Activated T-helper 1 cell treated with anti-CD3 and anti-CD28 coated beads, Interleukin-12 subunit alpha, Interleukin-12 subunit beta, Interleukin-2, Interleukin-4 antibody, amounts not matched to agents 30 ng/mL and 10 ng/mL and 1 ng/mL, durations not matched to agents 14 hours and 24 hours and 36 hours (primary cell): ENCODE measurements at places on chromosomes 11 and 22. TPM values are rescaled to one million over a fixed set of nuclear protein-coding genes. Genes with fewer than 3 reads are reported as not detected.

SMTNL1 gene
- not detected in 2 replicates for total RNA-seq

OR5D13 gene
- not detected in 2 replicates for total RNA-seq

GP1BB gene
- not detected in 2 replicates for total RNA-seq

- H3K4me3 ChIP-seq: no peak overlapping the region
- no peak for DNase-seq
- peaks cover 13% of the 10 kb centered on the region for H3K4me1 ChIP-seq
- peaks cover 10% of the 10 kb centered on the region for H3K36me3 ChIP-seq
Observed at GRCh38 chr11:32960553-32961164, 55.0 kb upstream of the DEPDC7 start.

DNA sequence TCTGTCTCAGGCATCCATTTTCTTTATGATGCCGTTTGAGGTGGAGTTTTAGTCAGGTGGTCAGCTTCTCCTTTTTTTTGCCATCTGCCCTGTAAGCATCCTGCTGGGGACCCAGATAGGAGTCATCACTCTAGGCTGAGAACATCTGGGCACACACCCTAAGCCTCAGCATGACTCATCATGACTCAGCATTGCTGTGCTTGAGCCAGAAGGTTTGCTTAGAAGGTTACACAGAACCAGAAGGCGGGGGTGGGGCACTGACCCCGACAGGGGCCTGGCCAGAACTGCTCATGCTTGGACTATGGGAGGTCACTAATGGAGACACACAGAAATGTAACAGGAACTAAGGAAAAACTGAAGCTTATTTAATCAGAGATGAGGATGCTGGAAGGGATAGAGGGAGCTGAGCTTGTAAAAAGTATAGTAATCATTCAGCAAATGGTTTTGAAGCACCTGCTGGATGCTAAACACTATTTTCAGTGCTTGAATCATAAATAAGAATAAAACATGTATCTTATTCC is 10.9 kb upstream of the HBE1 start:
- no peak overlapping the region for H3K4me3 ChIP-seq
- peaks cover 6% of the 10 kb centered on the region for H3K4me1 ChIP-seq
- H3K36me3 ChIP-seq: no peaks in the 10 kb centered on the region
- H3K27me3 ChIP-seq: peaks cover 2% of the 10 kb centered on the region
- DNase-seq: peak; percentile 12

GRCh38 chr11:57815877-57816276 is 54.3 kb downstream of the CTNND1 start:
- H3K4me1 ChIP-seq: peaks cover 21% of the 10 kb centered on the region
- peaks cover 25% of the 10 kb centered on the region for H3K36me3 ChIP-seq
- peak overlapping the region; percentile 19 for H3K27ac ChIP-seq

GRCh38 chr11:88538098-88538497 is 200.6 kb upstream of the CTSC start:
- H3K4me3 ChIP-seq: no peak overlapping the region
- peaks cover 7% of the 10 kb centered on the region for H3K36me3 ChIP-seq
- H3K27me3 ChIP-seq: peaks cover 10% of the 10 kb centered on the region
- H3K27ac ChIP-seq: no peak overlapping the region

DNA sequence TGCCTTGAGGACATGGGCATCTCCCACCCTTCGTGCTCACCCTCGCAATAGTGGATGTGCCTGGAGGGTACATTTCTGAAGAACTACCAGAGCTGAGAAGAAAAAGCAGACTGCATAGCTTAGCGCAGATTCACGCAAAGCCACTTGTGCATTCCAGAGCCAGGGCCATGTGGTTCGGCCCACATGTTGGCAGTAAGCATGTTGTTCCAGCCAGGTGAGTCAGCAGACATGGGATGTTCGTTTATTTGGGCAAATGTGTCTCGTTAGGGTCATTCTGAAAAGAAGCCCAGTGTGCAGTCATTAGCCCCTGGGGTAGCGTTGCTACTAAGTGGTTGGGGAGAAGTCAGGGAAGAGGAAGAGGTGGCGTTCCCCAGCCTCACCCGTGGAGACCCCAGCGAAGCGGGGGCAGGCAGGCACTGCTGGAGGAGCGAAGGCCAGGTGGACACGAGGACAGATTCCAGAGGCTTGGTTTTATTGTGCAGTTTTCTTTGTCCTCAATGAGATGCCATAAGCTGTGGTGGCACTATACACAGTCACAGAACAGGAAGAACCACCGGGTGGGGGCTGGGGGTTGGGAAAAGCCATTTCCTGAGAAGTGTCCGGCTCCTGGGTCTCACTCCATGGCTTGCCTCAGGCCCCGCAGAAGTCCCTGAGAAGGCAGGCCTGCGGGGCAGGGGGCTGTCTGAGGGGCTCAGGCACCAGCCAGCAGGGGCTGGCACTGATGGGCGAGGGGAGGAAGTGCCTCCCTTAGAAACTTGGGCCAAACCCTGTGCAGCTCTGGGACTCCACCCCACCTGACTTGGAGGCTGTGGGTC is 5.0 kb downstream of the THY1 start:
- DNase-seq: no peak
- H3K4me1 ChIP-seq: no peaks in the 10 kb centered on the region
- H3K27ac ChIP-seq: no peak overlapping the region
- H3K27me3 ChIP-seq: peaks cover 20% of the 10 kb centered on the region

DNA sequence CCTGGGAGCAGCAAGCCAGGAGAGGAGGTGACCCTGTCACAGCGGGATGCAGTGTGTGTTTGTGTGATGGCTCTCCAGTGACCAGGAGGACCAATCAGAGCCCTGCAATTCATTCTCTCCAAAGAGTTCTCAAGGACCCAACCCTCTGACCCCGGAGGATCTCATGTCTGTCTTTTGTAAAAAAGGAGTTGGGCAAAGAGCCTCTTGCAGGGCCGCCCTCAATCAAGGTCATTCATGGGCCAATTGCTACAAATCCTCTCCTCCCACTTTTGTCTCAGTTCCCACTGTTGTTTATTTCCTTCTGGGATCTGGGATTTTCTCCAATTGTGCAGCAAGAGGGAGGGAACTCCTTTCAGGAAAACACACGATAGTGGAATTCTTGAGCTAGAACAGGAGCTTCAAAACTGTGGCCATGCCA is 4.0 kb downstream of the TECTA start:
- no peak overlapping the region for H3K4me3 ChIP-seq
- H3K27ac ChIP-seq: no peak overlapping the region
- no peaks in the 10 kb centered on the region for H3K36me3 ChIP-seq

DNA sequence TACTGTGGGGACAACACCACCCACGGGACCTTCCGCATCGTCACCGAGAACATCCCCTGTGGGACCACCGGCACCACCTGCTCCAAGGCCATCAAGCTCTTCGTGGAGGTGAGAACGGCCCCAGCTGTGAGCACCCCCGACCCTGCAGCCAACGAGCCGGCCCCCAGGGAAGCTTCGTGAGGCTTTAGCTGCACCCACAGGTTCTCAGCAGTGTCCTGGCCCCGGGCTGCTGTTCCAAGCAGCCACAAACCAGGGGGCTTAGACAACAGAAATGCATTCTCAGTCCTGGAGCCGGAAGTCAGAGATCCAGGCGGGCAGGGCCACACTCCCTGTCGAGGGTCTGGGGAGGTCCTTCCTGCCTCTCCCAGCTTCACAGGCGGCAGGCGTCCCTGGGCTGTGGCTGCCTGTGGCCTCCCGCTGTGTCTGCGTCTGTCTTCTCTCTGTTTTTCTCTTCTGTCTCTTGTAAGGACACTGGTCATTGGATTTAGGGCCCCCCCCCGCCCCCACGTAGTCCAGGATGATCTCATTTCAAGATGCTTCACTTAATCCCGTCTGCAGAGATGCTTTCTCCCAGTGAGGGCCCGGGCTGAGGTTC is 12.5 kb downstream of the MUC5B start:
- H3K36me3 ChIP-seq: no peaks in the 10 kb centered on the region
- H3K4me1 ChIP-seq: no peaks in the 10 kb centered on the region
- DNase-seq: no peak

DNA sequence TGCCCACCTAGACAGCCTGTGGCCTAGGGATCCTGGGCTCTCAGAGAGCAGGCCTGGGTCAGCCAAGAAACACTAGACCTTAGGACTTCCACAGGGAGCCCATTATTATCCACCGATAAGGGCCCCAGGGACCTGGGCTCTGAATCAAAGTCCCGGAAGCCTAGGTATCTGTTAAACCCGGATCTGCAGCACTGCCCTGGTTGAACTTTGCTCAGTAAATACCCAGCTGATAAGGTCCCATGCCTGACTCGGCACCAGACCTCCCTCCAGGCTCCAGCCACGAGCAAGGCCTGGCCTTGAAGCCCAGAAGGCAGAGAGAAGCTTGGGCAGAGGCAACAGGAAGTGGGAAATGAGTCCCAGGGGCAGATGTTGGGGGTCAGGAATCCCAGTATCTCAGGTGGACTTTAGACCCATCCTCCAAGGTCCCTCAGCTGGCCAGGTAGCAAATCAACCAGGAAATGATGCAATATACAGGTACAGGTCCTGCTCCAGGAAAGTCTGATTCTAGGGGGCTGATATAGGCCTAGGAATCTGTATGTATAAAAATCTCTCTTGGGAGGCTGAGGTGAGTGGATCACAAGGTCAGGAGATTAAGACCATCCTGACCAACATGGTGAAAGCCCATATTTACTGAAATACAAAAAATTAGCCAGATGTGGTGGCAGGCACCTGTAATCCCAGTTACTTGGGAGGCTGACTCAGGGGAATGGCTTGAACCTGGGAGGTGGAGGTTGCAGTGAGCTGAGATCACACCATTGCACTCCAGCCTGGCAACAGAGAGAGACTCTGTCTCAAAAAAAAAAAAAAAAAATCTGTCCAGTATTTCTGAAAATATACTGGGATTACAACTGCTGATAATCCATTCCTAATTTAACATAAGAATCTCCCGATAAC is 18.7 kb downstream of the POU2AF1 start:
- H3K27me3 ChIP-seq: no peaks in the 10 kb centered on the region
- DNase-seq: no peak

DNA sequence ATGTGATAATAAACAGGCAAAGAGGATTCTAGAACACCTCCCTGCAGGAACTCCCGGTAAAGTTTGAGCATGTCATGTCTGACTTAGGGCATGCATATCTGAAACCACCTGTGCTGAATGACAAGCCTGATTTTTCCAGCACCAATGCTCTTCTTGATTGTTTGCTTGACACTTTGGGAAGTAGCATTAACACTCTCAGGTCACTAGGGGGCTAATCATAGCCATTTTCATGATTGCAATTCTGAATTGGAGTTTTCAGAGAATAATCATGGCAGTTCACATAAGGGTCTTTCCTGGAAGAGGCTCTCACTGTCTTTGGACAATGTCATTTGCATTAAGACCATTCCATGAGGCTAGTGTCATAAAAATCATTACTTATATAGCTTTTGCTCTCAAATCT is 234.4 kb upstream of the MTNR1B start:
- no peak overlapping the region for H3K4me3 ChIP-seq
- no peak overlapping the region for H3K27ac ChIP-seq
- H3K27me3 ChIP-seq: no peaks in the 10 kb centered on the region
- H3K4me1 ChIP-seq: no peaks in the 10 kb centered on the region

- peaks cover 8% of the 10 kb centered on the region for H3K27me3 ChIP-seq
- no peak for DNase-seq
- H3K36me3 ChIP-seq: no peaks in the 10 kb centered on the region
- no peaks in the 10 kb centered on the region for H3K4me1 ChIP-seq
- no peak overlapping the region for H3K4me3 ChIP-seq
Observed at GRCh38 chr11:1049911-1050580, 13.5 kb upstream of the MUC6 start.

GRCh38 chr22:44483878-44484277 is 14.2 kb downstream of the RTL6 start:
- no peaks in the 10 kb centered on the region for H3K27me3 ChIP-seq
- DNase-seq: no peak
- H3K36me3 ChIP-seq: no peaks in the 10 kb centered on the region

GRCh38 chr11:40281052-40281580 is 1178.3 kb downstream of the LRRC4C start:
- H3K27ac ChIP-seq: no peak overlapping the region
- no peak overlapping the region for H3K4me3 ChIP-seq
- H3K27me3 ChIP-seq: no peaks in the 10 kb centered on the region
- no peak for DNase-seq

DNA sequence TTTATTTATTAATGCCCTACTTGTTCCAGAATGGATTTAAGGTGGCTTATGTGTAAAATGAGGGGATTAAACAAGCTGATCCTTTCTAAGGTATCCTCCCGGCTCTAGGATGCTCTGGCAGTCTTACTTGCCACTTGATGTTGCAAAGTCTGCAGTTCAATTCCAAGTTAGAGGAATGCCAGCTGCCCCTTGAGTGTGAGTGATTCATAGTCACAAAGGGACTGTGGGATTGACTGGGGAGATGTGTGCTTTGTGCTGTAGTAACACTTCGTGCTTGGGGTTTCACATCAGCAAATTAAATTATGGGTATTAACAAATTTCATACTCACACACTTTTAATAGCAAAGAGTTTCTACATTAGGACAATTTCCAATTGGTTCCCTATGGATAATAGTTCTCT is 550.8 kb upstream of the CADM1 start:
- no peaks in the 10 kb centered on the region for H3K4me1 ChIP-seq
- no peak overlapping the region for H3K4me3 ChIP-seq
- H3K36me3 ChIP-seq: no peaks in the 10 kb centered on the region
- peaks cover 6% of the 10 kb centered on the region for H3K27me3 ChIP-seq

- no peak overlapping the region for H3K27ac ChIP-seq
- H3K4me3 ChIP-seq: no peak overlapping the region
- no peak for DNase-seq
- H3K36me3 ChIP-seq: no peaks in the 10 kb centered on the region
- H3K27me3 ChIP-seq: no peaks in the 10 kb centered on the region
Observed at GRCh38 chr11:92758241-92758780, 211.1 kb upstream of the MTNR1B start.

- no peak overlapping the region for H3K4me3 ChIP-seq
- no peak overlapping the region for H3K27ac ChIP-seq
- no peak for DNase-seq
- peaks cover 7% of the 10 kb centered on the region for H3K27me3 ChIP-seq
- no peaks in the 10 kb centered on the region for H3K4me1 ChIP-seq
Observed at GRCh38 chr11:13098063-13098462, 88.9 kb downstream of the RASSF10 start.

DNA sequence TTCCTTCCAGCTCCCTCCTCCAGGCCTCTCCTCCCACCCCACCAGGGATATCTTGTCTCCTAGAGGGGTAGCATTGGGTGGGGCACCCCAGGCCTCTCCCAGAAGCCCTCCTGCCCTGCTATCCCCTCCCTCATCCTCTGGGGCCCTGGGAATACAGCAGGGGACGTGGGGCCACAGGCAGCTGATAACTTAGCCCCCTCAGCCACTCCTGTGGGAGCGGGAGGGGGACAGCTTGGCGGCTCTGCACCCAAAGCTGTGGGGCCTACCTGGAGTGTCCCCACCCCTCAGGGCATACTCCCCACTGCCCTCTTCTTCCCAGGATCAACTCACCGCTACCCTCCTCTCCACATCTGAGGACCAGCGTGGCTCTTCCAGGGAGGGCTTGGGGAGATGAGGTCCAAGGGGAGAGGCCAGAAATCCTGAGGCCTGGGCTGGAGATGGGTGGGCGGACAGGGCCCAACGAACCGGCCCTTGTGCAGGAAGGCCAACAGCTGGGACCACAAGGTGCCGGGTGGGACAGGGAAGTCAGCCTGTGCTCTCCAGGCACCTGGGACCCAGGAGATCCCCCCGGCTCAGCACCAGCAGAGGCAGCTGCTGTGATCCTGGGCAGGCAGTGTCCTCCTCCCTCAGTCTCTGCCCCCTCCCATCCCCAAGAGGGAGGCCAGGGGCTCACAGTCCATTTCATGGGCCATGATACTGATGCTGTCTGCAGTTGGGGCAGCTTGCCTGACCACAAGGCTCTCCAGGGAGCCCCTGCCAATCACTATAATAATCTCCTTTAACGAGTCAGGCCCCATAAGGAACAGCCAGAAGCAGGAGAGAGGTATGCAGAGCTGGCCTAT is 23.2 kb downstream of the NEAT1 start:
- H3K4me1 ChIP-seq: peaks cover 19% of the 10 kb centered on the region
- H3K4me3 ChIP-seq: no peak overlapping the region
- DNase-seq: no peak
- peak overlapping the region; percentile 58 for H3K27ac ChIP-seq
- H3K27me3 ChIP-seq: peaks cover 2% of the 10 kb centered on the region
